WTC11 (cell line): ENCODE measurements at places on chromosomes 12 and 14.

DNA sequence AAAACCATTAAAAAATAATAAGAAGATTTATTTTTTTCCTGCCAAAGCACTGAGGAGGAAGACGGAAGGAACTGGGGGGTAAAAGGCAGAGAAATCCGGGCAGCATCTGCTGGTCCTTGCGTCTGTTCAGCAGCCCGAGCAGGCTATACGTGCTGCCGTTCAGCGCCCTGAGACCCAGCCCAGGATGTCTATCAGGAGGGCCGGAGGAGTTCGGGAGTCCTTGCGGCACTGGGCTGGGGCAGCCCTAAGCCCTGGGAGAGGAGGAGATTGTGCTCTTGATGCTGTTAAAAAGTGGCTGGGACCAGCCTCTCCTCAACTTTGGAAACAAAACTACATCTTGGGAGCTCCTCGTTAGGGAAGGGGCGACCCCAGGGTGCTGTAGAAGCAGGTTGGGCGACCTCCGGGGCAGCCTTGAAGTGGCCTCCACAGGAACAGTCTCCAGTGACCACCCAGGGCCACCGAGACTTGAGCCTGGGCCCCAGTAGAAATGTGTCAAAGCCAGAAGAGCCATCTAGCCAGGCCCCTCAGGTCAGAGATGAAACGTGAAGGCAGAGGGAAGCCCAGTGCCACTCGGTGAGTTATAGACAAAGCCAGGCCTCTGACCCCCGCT, 14.3 kb downstream of the PGF start:
- no peak for DNase-seq

DNA sequence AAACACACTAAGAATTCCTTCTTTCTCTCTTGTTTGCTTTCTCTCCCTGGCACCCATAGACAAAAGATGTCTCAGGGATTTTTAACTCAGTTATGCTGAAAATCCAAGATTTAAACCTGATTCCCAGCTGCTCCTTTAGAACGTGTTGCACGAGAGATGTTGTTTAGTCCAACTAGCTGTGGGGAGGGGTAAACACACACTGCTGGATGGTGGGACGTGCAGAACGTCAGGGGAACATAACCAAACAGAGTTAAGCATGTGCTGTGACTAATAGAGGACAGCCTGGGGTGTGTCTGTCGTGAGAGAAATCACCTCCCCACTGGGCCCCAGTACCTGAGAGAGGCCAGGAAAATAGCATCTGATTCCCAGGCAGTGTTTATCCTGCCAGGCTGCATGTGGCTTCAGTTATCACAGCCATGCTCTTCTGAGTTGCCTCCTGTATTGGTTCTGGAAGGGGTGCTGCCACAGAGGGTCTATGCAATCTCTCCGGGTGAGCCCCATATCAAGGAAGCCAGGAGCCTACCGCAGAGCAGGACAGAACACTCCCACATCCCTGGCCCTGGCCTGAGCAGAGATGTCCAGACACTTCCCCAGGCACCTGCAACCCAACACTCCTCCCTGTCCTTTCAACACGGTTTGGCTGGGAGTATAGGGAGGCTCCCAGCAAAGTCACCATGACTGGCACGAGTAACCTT, 112.7 kb upstream of the EGLN3 start:
- no peak for DNase-seq

- DNase-seq: no peak
Measured at GRCh38 chr12:10968765-10969456, 17.8 kb downstream of the TAS2R50 start.

- DNase-seq: no peak
Measured at GRCh38 chr14:52473557-52473956, 78.7 kb downstream of the TXNDC16 start.

- no peak for DNase-seq
Measured at GRCh38 chr14:93496856-93497741, 66.4 kb downstream of the UNC79 start.

DNA sequence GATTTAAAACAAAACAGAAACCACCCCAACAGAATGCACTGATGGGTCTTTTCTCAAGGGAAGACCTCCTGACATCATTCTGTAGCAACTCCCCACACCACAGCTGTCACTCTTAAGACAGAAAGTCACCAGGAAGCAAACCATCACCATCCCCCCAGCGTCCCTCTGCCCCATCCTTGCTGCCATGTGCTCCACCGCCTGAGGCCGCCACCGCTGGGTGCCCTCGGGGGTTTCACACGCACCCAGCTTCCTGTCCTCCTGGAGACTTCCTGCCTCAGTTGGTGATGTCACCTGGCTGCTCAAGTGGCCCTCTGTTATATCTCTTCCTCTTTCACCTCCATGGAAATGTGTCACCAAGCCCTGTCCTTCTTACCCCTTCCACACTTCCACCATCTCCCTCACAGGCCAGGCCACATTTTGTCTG, 71.4 kb upstream of the GPR68 start:
- DNase-seq: no peak

DNA sequence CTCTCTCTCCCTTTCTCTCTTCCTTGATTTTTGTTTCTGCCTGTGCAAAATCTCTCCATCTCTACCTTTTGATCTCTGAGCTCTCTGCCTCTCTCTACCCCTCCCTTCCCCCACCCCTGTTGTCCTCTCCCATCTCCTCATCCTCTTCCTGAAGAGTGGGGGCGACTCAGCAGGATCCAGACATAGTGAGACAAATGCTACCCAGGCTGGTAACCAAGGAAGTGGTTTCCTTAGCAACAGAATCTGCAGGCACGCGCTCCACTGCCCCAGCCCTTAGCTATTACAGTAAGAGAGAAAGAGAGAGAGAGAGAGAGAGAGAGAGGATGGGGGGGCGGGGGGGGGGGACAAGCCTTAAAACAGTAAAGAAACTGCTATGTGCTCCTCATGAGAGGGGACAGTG, 85.6 kb downstream of the CMKLR1 start:
- DNase-seq: no peak

GRCh38 chr12:71071536-71072097, 86.2 kb downstream of the TSPAN8 start:
- no peak for DNase-seq

DNA sequence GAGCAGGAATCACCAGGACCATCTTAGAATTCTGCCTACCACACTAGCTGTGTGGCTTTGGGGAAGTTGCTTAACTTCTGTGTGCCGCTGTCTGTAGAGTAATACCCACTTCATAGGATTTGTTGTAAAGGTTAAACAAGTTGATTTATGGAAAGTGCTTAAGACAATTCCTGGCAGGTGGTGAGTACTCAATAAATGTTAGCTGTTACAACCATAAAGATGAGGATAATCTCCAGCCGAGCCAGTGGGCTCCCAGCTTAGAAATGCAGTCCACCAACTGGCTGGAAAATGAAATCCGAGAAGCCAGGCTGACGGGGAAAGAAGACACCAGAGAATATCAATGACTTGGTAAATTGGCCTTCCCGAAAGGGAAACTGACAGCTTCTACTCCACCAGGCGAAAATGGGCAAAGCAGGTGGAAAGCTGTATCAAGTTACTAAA, 173.5 kb downstream of the CHST11 start:
- no peak for DNase-seq

- peak; percentile 69 for DNase-seq
Measured at GRCh38 chr14:24080888-24081738, 9.8 kb downstream of the CPNE6 start.

DNA sequence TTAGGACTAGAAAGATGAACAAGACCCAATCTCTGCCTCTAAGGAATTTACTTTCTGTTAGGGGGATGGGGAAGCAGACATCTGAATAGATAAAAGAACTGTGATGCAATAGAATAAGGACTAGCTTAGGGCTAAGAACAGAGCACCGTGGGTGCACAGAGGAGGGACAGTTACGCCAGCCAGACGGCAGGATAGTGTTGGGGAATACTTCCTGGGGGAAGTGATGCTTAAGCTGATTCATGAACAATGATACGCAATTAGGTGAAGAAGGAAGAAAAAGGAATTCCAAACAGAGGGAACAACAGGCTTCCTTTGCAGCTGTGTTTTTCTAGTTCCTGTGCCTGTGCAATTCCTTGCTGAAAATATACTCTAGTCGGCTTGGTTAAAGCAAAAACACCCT, 501.1 kb downstream of the APAF1 start:
- no peak for DNase-seq

DNA sequence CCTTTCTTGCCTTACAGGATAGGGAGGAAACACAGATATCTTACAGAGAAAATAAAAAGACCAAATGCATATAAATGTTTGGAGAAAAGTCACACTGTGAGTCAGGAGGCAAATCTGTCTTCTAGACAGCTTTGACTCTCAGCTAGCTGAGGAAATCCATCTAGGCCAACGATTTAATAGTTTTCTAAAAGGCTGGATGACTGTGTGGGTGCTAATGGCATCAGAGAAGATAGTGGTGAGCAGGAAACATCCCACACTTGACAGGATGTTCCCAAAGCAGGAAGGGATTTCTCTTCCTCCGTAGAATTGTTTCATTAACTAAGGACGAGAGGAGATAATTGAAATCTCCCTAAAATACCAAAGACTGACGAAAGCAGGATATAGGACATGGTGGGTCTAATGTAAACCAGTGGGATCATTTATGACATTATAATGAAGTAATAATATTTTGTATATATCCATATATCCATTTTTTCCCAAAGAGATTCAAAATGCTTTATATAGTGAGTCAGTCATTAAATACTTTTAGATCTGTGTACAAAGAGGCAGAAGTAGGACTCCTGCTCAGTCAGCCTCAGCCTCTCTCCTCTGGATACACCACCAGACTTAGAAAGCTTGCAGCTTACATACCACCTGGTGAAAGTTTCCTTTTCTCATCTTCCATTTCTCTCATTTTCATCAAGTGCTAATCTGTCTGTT, 44.3 kb upstream of the PSMA6 start:
- no peak for DNase-seq

GRCh38 chr12:6871052-6871957, 1.8 kb downstream of the SPSB2 start:
- no peak for DNase-seq

DNA sequence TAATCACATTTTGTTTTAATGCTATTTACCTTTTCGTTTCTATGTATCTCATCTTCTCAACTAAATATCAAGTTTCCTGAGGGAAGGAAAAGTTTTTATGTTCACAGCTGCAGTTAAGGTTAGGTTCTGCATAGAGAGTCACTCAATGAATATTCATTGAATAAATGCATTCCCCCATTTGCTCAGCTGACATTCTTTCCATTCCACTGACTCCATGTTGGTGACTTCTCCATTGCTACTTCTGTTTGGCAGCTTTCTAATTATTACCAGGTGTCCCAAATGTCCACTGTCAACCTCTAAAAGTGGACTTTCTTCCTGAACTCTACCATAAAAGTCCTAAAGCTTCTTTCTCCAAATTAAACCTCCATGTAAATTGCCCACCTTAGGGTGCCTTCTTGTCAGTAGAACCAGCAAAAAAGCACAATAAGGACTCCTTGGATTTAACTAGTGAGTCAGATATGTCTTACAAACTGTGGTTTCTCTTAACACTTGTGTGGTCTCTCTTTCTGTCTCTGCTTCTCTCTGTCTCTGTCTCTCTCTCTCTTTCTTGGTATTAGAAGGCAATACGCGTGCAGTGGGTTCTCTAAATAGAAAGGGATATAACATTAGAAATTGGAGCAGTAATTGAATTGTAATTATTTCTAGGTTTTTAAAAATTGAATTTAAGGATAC, 85.9 kb downstream of the TMEM117 start:
- DNase-seq: no peak

DNA sequence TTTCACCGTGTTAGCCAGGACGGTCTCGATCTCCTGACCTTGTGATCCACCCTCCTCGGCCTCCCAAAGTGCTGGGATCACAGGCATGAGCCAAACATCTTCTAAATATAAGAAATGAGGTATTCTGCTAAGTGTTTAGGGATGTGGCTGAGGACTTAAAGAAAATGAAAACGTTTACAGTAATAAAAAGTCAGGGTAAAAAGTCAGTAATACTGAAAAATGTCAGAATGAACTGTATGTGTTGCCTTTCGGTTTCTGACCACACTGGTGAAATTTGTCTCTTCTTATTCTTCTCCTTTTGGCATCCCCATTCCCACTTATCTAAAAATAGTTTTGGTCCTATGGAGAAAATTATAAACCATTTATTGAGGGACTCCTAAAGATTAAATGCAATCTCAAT, 20.5 kb downstream of the TMEM116 start:
- DNase-seq: no peak

GRCh38 chr12:12327802-12328201, 22.2 kb downstream of the MANSC1 start:
- no peak for DNase-seq

DNA sequence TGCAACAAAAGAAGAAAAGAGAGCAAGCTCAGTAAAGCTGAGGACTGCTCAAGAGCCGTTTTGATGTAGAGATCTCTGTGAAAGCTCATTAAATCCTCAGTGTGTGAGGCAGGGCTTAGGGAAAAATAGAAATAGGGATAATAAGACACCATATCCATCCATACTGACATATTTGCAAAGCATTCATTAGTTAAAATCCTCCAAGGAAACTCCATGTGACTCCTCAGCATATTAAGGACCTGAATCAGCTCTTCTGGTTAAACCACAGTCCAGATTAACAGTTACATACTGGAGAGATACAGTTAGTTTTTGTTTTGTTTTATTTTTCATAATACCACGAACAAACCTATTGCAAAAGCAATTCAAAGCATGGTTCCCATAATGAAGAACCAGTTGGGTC, 288.2 kb downstream of the PAWR start:
- DNase-seq: no peak

DNA sequence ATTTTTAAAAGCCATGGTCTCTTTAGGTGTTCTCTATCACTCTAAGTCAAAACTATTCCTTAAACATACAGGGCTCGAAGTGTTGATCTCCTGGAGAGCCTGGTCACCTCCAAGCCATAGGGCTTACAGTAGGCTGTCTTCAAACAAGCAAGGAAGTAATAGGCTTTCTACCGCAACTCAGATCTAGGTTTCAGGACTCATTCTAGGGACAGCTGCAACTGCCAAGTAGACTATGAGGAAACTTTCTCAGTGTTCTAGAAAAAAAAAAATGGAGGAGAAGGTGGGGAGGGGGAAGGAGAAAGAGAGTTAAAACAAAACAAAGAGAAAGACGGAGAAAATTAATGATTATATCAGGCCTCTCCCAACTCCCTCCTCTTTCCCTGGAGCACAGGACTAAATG, 106.9 kb upstream of the ETV6 start:
- no peak for DNase-seq

GRCh38 chr12:57724936-57725740, 13.4 kb downstream of the AGAP2 start:
- no peak for DNase-seq
